Jurkat, Clone E6-1 (cell line): ENCODE measurements at places on chromosomes 3 and 15.

DNA sequence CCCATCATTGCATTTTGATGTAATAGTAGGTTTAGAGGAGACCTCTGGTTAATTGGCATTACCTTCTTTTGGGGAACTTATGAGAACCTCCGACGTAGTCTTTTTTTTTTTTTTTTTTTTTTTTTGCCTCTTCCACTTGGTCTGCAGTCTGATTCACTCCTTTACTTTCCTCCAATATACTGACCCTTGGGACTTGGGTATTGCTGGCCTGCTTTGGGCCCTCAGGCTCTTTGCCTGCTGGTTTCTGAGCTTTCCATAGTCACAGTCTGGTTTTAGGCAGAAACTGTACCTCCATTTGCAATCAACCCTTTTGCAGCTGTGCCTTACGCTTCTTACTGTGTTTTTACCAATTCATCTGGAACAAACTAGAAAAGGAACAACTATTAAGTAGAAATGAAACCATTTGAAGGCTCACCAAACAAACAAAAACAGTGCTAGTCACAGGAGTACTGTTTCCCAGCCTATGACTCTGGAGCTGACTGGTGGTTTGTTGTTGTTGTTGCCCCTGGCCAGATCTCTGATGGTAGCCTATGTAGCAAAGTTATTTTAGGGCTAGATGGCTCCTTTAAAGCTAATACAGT lies 272.8 kb downstream of the BBX start:
- DNase-seq, result no peak

DNA sequence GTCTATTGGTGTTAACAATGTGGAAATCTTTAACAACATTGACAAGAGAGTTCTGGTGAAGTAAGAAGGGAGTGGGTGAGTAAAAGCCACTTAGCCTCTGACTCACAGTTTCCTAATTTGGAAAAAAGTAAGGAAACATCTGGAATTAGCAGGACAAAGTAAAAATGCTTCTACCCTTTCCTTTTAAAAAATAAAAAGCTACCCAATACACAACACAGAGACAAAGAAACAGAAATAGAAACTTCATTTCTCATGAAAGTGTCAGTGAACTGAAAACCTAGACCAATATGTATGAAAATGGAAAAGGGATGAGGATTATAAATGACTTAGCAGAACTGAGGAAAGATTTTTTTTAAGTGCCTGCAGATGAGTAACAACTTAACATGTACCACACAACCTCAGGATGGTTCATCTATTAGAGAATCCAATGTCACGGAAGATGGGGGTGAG lies 65.4 kb downstream of the SSR3 start:
- no peak for DNase-seq

- DNase-seq, result no peak
Observed at GRCh38 chr15:89291934-89292438, 42.6 kb downstream of the POLG start.

DNA sequence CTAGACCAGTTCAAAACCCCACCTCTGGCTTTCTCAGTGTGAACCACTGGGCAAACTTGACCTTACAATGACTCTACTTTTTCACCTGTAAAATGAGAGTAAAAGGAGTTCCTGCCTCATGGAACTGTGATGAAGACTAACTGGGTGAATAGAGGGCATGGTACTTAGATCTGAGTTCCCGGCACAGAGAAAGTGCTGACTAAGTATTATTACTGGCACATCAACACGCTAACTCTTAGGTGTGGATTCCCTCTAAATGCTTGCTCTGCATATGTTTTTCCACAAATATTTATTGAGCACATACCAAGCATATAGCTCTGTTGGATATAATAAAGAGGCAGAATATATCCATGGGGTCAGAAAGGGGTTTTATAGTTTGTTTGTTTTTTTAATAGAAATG lies 437.8 kb downstream of the MAGI1 start:
- DNase-seq, result no peak

DNA sequence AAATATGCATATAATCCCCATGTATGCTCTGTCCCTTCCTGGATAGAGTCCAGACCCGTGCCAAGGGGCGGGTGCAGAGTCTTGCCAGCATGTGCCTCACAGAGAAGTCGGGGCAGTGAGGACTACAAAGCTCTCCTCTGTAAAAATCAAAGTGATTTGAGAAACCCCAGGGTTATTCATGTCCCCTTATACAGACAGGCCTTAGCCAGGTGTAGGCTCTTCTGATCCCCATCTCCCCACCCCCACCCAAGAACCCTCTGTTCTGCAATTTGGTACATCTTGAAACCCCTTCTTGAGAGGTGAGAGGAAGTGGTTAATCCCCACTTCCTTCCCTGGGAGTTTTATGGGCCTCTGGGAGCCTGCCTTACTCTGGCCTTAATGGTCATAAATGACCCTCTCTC lies 24.7 kb downstream of the TRIM71 start:
- DNase-seq, result peak; percentile 90

DNA sequence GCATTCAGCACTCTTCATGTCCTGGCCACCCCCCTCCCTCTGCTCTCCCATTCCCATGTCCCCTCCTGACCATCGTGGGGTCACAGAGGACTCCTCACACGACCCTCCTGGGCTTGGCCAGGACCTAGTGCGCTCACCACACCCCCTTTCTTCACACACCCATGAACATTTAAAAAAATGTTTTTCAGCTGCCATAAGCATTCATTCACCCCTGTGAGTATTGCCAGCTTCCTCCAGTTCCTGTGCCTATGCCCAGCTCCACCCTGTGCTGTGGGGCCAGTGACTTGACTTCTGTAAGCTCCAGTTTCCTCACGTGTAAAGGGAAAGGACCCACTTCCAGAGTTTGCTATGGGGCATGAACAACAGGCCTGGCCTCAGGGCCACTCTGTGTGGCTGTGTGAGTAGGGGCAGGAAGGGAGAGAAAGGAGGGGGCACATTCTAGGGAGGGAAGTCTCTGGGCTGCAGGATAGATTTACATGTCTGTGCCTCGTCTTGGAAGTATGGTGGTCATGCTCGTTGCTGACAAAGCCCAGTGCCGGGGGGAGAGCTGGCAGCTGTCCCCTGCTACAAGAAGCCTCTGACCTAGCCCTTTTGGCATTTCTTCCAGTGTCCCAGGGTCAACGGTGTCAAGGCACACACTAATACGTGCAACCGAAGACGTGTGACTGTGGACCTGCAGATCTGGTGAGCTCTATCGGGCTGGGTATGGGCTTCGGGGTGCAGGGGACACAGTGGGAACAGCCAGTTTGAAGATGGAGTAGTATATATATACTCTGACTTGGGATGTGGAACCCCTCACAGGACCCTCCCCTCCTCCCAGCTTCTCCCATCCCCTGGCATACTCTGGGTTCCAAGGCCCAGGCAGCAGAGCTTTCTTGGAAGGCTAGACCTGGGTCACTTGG lies 22.8 kb downstream of the ESYT3 start:
- DNase-seq, result no peak

DNA sequence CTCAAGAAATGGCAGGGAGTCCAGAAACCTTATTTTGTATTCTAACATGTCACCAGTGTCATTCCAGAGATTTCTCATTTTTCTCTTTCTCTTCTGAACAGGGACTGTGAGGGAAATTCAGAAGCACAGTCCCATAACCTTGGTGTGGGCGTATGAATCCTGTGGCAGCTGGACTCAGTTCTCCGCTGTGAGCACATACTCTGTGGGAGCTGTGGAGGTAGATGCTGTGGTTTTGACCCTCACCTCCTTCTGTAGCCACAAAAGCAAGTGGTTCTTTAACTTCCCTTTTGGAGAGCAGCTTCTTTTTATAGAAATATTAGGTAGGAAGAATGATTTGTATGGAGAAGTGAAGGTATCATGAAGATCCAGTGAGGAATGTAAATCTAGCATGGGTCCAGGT lies 13.4 kb downstream of the TMEM207 start:
- no peak for DNase-seq

DNA sequence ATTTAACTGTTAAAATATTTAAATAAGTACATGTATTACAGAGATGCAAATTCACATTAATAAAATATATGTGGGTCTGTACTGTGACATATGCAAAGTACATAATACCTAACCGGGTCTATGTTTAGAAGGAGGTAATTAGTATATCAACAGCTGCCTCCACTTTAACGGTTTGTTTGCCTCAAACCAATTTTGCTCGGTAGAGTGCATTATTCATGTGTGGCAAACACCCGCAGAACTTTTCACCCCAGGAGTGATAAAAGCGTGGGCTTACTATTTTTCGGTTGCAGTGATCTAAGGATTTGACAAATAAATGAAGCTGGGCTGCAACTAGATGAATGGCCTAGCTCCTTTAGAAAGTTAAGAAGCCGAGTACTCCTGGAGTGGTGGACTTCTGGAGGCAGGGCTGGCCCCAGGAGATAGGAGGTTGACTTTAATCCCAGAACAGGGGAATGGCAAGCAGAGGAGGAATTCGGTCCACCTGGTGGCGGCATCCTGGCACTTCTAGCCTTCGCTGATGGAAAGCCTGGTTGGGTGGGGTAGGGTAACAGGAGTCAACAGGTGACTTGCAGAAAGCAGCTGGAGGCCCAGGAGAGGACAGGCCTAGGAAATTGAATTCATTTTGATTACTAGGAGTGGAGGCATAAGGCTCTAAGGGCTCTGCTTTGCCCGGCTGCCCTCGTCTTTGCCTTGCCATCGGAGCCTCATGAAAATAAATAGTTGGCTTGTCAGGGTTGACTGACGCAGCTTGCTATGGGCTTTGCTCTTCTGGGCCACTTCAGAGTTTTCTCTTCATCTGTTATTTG lies 2.4 kb downstream of the SLCO3A1 start:
- DNase-seq, result no peak

GRCh38 chr3:57030721-57031120 lies 29.7 kb upstream of the SPATA12 start:
- DNase-seq, result no peak

DNA sequence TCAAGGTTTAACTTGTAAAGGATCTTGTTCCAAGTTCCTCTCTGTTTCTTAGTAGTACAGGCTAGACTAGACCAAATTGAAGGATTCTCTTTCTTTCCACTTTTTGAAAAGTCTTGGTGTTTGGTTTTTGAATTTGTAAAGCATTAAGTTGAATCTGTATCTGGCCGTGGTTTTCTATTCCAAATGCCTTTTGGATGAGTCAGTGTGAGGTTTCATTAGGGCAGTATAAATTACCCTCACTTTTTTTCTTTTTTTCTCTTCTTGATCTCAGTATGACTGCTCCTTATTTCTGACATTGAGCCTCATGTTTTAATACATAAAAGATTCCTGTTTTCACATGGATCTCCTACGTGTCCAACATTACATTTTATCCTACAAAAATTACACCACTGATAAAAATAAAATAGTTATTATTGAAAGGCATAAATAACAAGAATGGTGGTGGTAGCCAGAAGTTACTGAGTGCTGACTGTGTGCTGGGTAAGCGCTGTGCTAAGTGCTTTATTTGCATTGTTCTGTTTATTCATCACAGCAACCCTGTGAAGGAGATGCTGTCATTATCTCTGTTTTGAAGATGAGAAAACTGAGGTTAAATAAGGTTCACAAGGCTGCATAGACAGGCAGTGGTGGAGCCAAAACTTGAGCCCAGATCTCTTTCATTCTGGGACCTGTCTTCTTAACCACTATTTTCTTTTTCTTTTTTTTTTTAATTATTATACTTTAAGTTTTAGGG lies 48.3 kb downstream of the MITF start:
- no peak for DNase-seq

DNA sequence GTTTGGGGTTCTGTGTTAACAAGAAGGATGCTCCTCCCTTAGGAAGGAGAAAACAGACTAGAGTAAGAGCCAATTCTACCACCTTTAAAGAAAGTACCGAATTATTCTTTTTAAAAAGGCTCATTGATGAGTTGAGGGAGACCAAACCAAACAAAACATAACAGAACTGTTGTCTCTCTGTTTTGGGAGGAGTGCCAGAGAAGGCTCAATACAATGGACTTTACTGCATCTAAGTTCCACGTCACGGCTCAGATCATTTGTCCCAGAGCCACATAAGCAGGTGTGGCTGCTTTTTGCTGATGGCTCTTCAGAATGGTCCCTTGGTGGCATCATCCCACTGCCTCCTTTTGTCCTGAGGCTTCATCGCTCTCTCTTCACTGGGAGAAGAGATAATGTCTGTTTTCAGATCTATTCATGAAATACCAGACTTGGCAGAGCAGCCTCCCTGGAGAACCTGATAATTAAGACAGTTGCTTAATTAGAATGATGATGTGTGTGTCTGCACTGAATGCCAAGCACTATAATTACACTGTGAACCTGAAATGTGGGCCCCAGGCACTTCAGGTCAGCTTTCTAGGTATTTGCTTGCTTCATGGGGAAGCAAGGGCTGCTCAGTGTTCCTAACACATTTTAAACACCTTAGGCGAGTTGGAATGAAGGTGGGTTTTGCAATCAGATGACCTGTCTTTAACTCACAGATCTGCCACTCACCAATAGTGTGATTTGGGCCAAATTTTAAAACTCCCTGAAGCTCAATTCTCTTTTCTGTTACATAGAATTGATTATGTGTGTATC lies 335.2 kb upstream of the MCTP2 start:
- DNase-seq, result no peak

- DNase-seq, result no peak
Observed at GRCh38 chr15:68211656-68212320, 6.7 kb upstream of the CALML4 start.

- no peak for DNase-seq
Observed at GRCh38 chr15:75073197-75073596, 49.8 kb downstream of the PPCDC start.

- no peak for DNase-seq
Observed at GRCh38 chr3:38085311-38085942, 46.4 kb downstream of the DLEC1 start.

DNA sequence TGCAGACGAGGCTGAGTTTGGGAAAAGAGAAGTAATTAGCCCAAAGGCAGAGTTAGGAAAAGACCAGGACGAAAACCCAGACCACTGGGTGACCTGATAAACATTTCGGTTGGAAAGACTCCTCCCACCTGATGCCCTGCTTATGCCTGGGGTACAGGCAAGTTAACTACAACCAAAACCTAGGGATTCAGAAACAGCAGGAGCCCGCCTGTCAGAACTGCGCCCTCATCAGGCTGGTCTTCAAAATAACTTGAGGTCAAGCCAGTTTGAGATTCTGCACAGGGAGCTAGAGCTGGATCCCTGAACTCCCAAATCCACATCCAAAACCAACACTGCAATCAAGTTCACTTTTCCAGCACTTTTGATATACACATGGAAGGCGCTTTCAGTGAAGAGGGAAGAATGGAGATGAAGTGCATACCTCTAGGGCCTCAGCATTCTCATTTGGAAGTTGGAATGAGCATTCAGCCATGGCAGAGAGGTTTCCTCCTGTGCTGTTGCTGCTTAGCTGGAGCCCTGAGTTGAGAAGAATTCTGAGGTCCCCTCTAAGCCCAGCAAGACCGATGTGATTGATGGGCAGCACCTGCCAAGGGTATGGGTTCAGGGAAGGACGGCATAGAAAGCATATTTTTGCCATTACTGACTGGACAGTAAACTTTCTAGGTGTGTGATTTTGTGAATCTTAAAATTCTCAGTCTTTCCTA lies 11.6 kb downstream of the TSEN2 start:
- no peak for DNase-seq

DNA sequence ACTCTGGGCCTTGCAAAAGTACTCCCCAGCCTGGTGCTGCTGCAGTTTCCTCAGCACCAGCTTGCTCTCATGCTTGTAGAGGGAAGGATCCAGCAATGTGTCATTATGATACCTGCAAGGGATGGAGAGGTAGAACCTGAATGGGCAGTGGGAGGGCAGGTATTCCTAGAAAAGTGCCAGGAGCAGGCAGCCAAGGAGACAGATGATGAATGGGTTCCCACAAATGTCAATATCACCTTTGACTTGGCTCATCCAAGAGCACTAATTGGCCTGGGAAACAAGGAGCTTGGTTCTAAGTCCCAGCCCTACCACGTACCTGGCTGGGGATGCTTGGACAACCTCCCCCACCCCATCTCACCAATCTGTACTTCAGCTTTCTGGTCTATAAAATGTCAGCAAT lies 9.4 kb downstream of the CILP start:
- DNase-seq, result no peak
